ENCODE measurements at places on chromosomes 3 and 15.

GRCh38 chr3:95289295-95289694 is 1226.4 kb downstream of the NSUN3 start:
- DNase-seq: no peak

- DNase-seq: no peak
Observed at GRCh38 chr15:70121624-70122302, 24.0 kb upstream of the TLE3 start.

- no peak for DNase-seq
Observed at GRCh38 chr3:280681-281080, 84.1 kb downstream of the CHL1 start.

DNA sequence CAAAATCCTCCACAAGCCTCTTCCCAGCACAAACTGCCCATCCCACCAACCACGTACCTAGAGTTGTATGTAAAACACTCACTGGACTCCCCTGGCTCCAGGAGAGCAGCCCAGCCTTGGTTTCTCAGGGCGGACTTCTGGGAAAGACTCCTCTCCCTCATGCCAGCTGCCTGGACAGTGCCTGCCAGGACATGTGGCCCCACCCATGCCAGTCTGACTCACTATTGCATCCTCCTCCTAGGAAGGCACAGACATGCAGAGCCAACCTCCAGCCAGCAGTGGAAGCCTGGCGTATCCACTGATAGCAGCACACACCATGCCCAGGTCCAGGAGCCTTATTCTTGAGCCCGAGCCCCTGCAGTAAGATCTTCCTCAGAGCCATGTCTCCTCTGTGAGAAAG is 8.6 kb downstream of the PKM start:
- no peak for DNase-seq

DNA sequence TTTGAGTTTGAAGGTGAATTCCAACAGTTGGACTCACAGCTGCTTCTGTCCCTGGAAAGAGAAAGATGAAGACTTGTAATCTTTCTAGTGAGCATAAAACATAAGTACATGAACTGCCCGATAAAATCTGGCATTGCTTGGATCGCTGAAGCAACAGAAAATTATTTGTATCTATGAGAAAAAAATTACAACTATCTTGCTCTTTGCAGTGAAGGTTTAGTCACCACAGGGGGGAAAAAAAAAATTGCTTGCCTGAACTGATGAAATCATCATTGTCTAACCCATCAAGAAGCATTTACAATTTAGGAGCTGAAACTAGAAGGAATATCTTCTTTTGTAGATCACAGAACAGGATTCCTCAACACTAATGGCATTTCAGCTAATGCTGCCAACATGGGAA is 20.0 kb downstream of the TMEM207 start:
- DNase-seq: no peak
